ENCODE measurements at places on chromosomes 6 and 20.

DNA sequence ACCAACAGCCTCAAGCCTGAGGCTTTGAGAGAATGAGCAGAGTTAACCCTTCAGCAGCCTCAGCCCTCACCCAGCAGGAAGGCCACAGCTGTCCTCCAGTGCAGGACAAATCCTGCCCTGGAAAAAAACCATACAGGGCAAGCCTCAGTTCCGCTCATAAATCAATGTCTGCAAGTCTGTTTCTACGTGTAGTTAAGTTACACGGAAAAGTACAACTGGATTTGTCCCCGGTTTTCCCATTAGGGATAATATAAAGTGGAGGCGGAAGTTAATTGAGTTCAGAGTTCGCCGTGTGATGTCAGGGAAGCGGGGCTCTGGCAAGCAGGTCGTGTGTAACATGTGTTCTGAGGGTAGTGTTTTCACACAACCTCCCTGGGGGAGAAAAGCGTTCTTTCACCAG lies 44.2 kb upstream of the EYA2 start:
- DNase-seq, result no peak

DNA sequence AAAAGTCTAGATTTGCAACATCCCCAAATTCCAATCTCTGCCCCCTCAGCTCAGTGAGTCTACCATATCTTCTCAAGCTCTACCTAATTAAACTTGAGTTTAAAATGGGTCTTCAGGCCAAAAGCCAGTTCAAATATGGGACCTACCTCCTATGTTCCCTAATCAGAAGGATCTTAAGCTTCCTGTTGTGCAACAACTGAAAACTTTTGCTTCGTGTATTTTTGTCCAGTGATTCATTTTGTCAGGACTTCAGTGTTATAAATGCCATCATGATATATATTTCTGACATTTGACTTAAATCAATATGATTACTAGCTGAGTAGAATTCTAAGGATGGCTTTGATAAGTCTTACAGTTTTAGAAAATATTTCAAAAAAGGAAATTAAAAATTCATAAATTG lies 622.6 kb upstream of the PTCHD4 start:
- DNase-seq, result no peak

DNA sequence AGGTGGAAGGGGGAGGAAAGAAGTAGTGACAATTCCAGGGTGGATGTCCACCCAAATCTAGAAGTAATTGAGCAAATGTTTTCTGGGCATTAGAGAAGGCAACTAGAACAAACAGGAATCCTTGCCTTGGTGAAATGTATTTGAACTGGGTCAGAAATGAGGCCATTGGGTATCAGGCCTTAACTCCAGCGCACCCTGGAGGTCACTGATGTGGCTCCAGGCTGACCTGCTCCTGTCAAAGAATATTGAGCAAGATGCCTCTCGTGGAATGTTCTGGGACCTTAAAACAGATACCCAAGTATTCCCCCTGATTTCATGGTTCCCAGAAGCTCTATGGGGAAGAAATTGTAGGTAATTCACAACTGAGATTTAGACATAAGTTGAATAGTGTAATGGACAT lies 6.9 kb downstream of the HLA-DPB1 start:
- DNase-seq, result peak; percentile 20

DNA sequence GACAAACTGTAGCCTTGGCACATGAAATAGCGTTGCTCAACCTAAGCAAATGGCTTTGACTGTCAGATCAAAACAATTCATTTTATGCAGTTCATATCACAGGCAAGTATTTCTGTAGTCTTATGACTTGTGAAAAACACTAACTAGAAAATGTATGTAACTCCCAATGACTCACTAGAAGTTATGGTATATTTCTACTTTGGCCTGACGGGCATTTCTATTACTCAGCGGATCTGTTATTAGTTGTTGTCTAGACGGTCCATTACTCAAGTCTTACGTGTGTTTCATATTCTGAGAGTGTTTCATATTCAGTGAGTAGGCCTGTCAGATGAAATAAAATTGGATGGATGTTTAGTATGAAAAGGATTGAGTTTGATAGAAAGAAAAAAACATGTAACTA lies 880.9 kb downstream of the PRIM2 start:
- DNase-seq, result no peak

- no peak for DNase-seq
These were observed 57.4 kb downstream of the CD83 start for GRCh38 chr6:14174996-14175395.

- no peak for DNase-seq
These were observed 31.0 kb downstream of the CYB5R4 start for GRCh38 chr6:83890520-83890919.

- no peak for DNase-seq
These were observed 270.8 kb downstream of the ARID1B start for GRCh38 chr6:157047951-157048350.

DNA sequence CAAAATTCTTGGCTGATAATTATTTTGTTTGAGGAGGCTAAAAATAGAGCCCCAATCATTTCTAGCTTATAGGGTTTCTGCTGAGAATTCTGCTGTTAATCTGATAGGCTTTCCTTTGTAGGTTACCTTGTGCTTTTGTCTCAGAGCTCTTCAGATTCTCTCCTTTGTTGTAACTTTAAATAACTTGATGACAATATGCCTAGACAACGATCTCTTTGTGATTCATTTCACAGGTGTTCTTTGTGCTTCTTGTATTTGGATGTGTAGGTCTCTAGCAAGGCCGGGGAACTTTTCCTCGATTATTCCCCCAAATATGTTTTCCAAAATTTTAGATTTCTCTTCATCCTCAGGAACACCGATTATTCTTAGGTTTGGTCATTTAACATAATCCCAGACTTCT lies 376.5 kb upstream of the MAN1A1 start:
- DNase-seq, result no peak

GRCh38 chr20:34215711-34216381 lies 25.4 kb upstream of the ASIP start:
- DNase-seq, result peak; percentile 53

DNA sequence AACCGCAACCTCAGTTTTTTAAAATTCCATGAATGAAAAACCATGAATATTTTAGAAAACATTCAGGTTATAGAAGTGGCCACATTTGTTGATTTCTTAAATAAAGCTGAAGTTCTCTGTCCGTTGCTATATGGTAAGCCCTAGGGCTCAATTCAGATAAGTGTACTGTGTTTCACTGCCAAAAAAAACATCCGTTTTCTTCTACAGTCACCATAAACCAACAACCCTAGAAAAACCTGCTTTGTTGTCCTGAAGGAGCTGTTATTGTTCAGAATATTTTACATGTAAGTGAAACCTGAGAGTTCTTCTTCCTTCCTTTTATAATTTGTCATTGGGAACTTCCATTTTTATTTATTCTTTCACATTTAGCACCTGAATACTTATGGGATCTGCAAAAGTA lies 274.1 kb downstream of the TFAP2A start:
- no peak for DNase-seq

- no peak for DNase-seq
These were observed 8.7 kb downstream of the REPS1 start for GRCh38 chr6:138979365-138979764.

GRCh38 chr20:19960745-19961144 lies 56.4 kb upstream of the NAA20 start:
- no peak for DNase-seq

GRCh38 chr6:90284236-90285041 lies 12.2 kb downstream of the BACH2 start:
- DNase-seq, result peak; percentile 89

- no peak for DNase-seq
These were observed 79.8 kb downstream of the PSMB1 start for GRCh38 chr6:170473301-170473717.

DNA sequence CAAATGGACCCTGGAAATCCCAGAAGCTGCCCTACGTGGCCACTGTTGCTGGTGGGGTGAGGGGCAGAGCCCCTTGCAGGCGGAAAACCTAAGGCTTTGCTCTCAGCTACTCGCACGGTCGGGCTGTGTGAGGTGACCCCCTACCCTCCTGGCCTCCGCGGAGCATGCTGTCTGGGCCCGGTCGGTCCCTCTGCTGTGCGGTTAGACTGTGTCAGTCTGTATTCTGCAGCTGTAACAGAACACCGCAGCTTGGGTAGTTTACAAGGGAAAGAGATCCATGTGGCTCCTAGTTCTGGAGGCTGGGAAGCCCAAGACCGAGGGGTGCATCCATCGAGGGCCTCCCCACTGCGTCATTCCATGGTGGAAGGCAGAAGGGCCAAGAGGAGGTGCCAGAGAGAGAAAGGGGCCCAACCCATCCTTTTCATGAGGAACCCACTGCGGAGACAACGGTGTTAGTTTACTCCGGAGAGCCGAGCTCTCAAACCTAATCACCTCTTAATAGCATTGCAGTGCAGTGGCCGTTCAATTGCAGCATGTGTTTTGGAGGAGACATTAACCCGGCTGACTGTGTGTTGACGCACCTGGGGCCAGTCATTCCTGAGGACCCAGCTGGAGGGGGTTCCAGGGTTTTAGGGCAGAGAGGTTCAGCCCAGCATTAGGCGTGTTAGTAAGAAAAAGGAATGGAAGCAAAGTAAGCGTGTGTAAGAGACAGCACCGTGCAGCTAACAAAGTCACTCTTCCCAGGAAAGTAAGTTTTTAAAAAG lies 18.3 kb downstream of the COL9A3 start:
- DNase-seq, result no peak

- no peak for DNase-seq
These were observed 257.6 kb downstream of the NFATC2 start for GRCh38 chr20:51284871-51285270.

GRCh38 chr6:35737413-35738211 lies 780 bp downstream of the ARMC12 start:
- DNase-seq, result peak; percentile 80

GRCh38 chr6:129264480-129265045 lies 381.6 kb downstream of the LAMA2 start:
- no peak for DNase-seq

- no peak for DNase-seq
These were observed 529.6 kb downstream of the ADGRB3 start for GRCh38 chr6:69164564-69165229.

- DNase-seq, result no peak
These were observed 730.6 kb upstream of the NRSN1 start for GRCh38 chr6:23395381-23395780.

DNA sequence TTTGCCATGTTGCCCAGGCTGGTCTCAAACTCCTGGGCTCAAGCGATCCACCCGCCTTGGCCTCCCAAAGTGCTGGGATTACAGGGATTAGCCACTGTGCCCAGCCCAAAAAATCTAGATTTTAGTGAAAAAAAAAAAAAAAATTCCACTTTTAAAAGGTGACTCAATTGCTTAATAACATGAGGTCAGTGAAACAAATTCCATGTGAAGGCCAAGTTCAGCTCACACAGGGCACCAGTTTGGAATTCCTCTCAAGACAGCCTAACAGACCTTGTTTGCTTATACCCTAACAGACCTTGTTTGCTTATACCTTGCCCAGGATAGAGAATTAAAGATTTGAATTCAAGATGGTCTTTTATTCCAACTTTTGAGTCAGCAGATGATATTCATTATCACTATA lies 5.1 kb downstream of the RRBP1 start:
- DNase-seq, result no peak

- DNase-seq, result no peak
These were observed 111.4 kb downstream of the SYNDIG1 start for GRCh38 chr20:24580855-24581254.

- no peak for DNase-seq
These were observed 15.0 kb downstream of the ALDH8A1 start for GRCh38 chr6:134934793-134935485.

DNA sequence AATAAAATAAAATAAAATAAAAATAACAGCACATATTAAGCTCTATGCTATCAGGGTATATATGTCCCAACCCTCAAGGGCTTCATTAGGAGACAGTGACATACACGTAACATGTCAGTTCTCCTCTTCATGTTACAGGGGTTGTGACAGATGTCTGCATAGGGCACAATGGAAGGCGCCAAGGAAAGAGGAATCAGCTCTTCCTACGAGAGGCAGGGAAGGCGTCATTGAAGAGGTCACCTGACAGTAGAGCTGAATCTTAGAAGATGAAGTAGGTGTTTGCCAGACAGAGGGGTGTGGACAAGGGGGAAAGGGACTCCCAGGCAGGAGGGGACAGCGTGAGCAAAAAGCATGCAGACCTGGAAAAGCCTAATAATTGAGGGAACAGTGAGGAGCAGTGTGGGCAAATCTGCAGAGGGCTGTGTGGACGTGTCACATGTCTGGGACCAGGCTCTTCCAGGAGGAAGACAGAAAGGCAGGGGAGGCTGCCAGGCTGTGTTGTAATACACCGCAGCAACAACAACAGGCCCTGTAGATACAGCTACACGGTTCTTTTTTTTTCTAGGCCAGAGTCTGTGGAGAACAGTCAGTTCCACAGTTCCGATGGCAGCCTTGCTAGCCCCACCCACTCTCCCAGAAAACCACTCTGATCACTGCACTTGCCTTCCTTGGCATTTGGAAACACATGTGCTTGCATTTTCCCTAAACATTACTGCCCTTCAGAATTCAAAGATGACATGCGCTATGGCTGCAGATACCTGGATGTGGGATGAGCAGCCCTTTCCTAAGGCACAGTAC lies 2.5 kb upstream of the FKBP5 start:
- DNase-seq, result no peak

GRCh38 chr6:13248053-13248452 lies 80.3 kb downstream of the TBC1D7 start:
- no peak for DNase-seq

GRCh38 chr6:8940356-8940755 lies 505.0 kb upstream of the SLC35B3 start:
- DNase-seq, result no peak

GRCh38 chr6:146650799-146651481 lies 52.2 kb downstream of the ADGB start:
- no peak for DNase-seq

DNA sequence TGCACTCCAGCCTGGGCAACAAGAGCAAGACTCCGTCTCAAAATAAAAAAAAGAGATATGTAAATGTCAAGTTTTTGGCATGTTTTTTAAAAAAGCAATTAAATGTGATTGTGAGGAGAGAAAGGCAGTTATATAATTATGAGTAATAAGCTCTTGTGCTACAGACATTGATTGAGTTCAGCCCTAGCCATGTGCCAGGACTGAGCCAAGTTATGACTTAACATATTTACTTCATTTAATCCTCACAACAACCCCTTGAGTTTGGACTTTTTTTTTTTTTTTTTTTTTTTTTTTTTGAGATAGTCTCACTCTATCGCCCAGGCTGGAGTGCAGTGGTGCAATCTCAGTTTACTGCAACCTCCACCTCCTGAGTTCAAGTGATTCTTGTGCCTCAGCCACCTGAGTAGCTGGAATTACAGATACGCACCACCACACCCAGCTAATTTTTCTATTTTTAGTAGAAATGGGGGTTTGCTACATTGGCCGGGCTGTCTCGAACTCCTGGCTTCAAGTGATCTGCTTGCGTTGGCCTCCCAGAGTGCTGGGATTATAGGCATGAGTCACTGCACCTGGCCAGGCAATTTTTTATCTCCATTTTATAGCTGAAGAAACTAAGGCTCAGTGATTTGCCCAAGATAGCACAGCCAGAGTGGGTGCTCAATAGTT lies 15.0 kb upstream of the CSE1L start:
- no peak for DNase-seq

- DNase-seq, result no peak
These were observed 643.7 kb downstream of the EPM2A start for GRCh38 chr6:145091586-145092142.

GRCh38 chr20:53138454-53139262 lies 166.5 kb downstream of the TSHZ2 start:
- peak; percentile 58 for DNase-seq

Measured in activated CD4-positive, alpha-beta T cell treated with anti-CD3 and anti-CD28 coated beads, Interleukin-2, amount 50 U/mL, for 16 hours (primary cell).